ENCODE measurements at places on chromosomes 1 and 21.

- no peak for DNase-seq
Measured at GRCh38 chr1:109782927-109783326, 19.2 kb upstream of the EPS8L3 start.

DNA sequence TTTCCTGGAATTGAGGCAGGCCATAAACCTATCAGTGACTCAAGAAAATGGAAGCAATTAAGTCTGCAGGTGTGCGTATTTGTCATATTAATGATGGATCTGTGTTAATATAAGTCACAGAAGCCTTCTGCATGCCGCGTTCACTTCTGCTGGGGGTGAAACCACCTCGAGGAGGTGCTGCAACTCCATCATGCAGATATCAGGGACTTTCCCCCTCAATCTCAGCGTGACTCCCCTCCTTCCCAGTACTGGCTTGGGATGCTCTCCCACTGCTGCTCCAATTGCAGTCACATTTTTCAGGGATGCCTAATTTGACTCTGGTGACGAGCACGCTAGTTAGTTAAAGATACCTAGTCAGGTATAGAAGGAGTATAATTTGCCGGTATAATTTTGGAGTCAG lies 87.5 kb downstream of the ASTN1 start:
- DNase-seq: no peak

- DNase-seq: peak; percentile 21
Measured at GRCh38 chr21:35375115-35375514, 326.0 kb upstream of the RUNX1 start.

DNA sequence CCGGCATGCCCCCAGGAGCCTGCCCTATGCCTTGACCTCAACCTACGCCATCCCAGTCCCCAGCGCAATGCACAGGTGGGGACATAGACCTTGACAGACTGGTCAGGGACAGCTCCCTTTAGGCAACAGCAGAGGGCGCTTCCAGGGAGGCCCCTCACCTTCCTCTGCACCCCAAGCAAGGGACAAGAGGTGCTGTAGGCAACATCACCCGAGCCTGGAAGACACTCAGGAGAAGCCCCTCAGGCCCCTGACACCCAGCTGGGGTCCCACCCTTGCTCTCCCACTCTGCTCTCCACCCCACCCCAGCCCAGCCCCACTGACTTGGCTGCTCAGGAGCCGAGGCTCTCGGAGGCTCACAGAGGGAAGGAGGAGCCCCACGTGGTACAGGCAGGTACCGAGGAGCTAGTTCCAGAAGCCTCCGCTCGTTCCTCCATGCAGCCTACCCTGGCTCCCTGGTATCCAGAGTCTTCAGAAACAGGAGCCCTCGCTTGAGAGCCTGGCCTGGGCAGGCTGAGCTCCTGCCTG lies 2.4 kb upstream of the WNT3A start:
- no peak for DNase-seq

- no peak for DNase-seq
Measured at GRCh38 chr1:37319284-37319683, 155.1 kb upstream of the ZC3H12A start.

DNA sequence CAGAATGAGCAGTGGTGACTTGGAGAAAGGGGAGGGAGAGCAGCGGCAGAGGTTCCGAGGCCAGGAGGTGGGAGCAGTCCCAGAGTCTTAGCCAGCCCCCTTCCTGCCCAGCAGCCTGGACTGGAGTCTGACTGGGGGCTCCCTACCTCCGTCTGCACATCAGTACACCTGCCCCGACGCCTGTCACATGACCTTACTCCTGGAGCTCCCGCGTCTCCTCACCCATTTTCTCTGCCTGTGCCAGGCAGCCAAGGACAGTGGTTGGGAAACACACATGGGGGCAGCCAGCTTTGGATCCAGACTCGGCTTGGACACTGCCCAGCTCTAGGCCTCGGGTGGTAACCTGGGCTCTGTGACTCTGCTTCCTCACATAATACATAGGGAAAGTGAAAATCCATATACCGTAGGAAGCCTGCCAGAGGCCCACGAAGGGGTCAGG lies 16.9 kb downstream of the ACTRT2 start:
- DNase-seq: no peak

DNA sequence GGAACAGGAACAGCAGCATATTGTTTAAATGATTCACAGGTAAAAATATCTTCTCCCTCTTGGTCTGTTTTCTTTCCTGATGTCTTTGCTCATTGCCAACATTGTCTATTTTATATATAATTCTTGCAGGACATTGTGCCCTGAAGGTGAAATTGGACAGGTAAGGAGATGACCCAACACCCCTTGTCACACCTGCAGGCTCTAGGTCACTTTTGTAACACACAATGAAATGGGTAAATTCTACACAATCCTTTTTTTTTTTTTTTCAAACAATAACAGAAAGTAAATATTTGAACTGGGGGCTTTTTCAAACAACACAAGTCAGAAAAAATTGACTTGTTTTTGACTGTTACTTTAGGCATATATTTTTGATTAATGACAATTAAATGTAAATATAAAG lies 62.9 kb upstream of the ERG start:
- no peak for DNase-seq

- no peak for DNase-seq
Measured at GRCh38 chr1:36588972-36589371, 106.3 kb upstream of the CSF3R start.

DNA sequence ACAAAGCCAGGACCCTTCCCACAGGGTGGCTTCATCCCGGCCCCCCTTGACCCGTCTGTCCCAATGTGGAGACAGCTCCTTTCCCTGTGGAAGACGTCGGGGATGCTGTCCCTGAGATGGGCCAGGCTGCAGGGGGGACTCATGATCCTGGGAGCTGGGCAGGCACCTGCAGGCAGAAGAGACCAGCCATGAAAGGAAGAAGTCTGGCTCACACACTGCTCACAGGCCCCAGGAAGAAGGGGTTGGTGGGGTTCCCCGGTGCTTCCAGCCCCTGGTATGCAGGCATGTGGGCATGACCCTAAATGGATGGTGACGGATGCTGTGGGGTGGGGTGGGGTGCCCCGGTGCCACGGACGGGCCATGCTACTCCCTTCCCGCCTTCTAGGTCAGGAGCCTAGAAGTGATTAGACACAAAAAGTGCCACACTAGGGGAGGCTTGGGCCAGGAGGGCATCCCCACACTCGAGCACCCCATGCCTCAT lies 8.3 kb downstream of the ACTRT2 start:
- no peak for DNase-seq

DNA sequence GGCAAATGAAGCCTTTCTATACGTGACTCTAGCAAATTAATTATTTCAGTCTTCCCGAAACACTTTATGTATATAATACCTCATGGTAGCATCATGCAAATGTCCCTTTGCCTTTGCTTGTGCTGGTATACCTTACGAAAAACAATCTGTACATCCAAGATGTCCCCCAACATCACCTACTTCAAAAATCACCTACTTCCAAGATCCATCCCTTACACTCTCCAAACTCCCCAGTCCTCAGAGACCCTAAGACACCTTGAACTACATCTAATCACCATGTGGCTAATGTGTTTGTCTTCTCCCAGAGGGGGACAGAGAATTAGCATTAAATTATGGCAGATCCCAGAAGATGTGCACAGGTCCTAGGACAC lies 46.5 kb upstream of the CRNN start:
- DNase-seq: no peak

GRCh38 chr1:114551400-114551799 lies 30.0 kb downstream of the BCAS2 start:
- DNase-seq: no peak

GRCh38 chr1:78408810-78409209 lies 82.0 kb upstream of the PTGFR start:
- DNase-seq: peak; percentile 63

DNA sequence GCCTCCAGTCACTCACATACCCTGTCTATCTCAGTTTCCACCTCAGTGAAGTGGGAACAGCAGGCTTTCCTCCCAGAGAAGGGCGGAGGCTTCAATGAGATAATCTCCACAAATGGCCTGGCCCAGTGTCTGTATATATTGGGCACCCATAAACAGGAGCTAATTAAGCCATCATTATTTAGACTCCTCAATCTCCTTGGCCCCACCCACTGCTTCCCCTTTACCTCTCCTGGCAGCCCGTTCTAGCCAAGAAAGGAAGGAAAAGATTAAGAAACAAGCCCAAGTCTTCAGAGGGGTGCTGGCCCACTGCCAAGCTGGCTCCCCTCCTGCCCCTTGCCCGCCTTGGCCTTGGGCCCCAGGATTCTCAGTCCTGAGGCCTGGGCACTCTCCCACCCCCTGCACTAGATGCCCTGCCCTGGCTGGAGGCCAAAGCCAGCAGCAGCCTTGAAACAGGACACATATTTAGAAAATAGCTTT lies 15.9 kb upstream of the EPB41 start:
- no peak for DNase-seq

DNA sequence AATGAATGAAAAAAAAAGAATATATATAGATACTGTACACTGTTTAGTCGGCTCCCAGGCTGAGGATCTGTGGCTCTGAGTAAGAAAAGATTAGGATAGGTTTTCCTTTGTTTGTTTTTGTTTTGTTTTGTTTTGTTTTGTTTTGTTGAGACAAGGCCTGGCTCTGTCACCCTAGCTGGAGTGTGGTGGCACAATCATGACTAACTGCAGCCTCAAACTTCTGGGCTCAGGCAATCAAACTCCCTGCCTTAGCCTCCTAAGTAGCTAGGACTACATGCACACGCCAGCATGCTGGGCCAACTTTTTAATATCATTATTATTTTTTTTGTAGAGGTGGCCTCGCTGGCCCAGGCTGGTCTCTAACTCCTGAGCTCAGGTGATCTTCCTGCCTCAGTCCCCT lies 87.9 kb upstream of the PTBP2 start:
- no peak for DNase-seq

- no peak for DNase-seq
Measured at GRCh38 chr1:236164273-236164672, 21.9 kb downstream of the GPR137B start.

GRCh38 chr1:65890201-65890843 lies 97.6 kb downstream of the PDE4B start:
- no peak for DNase-seq

DNA sequence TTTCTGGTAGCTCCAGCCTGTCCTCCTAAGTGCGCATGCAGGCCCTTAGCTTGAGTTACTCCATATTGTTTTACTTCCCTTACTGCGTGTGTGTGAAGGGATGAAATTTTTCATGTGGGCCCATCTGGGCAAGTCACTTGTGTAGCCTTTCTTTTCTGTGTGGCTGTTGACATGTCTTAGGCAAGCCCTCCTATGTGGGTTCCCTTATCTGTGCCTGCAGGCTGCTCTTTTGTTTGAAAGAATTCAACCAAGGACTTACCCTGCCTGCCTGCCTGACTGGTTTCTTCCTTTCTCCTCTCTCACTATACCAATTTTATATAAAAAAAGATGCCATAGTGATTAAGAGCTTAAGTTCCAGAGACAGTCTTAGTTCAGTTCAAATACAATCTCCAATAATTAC lies 249.3 kb downstream of the ATG4C start:
- no peak for DNase-seq

DNA sequence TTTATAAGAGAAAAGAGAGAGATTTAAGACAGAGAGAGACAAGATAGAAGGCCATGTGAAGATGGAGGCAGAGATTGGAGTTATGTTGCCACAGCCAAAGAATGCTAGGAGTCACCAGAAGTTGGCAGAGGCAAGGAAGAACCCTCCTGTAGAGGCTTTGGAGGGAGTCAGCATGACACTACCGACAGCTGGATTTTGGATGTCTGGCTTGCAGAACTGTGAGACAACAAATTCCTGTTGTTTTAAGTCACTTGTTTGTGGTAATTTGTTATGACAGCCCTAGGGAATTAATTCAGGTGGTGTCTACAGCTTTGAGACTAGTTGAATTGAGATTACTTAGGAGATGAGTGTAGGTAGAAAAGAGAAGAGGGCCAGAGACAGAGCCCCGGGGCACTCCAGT lies 158.5 kb downstream of the DNM3 start:
- no peak for DNase-seq

GRCh38 chr1:182149411-182149965 lies 88.0 kb upstream of the ZNF648 start:
- peak; percentile 24 for DNase-seq

DNA sequence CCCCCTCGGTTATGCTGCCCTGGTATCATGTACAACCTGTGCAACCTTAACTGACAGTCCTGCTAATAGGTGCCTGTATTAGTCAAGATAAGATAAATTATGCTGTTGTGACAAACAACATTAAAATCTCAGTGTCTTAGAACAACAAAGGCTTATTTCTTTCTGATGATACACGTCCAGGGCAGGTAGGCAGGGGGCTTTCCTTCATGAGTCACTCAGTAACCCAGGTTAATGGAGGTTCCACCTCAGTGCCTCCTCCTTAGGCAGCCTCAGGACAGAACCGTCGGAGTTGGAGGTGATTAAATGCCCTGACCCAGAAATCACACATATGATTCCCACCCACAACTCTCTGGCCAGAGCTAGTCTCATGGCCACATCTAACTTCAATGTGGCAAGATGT lies 94.6 kb upstream of the CASZ1 start:
- DNase-seq: no peak

DNA sequence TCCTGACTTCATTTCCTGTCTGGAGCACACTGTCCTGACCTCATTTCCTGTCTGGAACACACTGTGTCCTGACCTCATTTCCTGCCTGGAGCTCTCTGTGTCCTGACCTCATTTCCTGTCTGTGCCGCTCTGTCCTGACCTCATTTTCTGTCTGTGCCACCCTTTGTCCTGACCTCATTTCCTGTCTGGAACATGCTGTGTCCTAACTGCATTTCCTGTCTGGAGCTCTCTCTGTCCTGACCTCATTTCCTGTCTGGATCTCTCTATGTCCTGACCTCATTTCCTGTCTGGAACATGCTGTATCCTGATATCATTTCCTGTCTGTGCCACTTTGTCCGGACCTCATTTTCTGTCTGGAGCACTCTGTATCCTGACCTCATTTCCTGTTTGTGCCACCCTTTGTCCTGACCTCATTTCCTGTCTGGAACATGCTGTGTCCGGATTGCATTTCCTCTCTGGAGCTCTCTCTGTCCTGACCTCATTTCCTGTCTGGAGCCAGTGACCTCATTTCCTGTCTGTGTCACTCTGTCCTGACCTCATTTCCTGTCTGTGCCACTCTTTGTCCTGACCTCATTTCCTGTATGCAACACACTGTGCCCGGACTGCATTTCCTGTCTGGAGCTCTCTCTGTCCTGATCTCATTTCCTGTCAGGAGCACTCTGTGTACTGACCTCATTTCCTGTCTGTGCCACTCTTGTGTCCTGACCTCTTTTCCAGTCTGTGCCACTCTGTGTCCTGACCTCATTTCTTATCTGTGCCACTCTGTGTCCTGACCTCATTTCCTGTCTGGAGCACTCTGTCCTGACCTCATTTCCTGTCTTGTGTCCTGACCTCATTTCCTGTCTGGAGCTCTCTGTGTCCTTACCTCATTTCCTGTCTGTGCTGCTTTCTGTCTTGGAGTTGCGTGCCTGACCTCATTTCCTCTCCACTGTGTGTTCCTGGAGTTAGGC lies 27.6 kb downstream of the SKI start:
- DNase-seq: peak; percentile 35

GRCh38 chr1:204565617-204566582 lies 49.7 kb downstream of the MDM4 start:
- peak; percentile 72 for DNase-seq

GRCh38 chr21:38814126-38815059 lies 8.7 kb downstream of the ETS2 start:
- DNase-seq: no peak

- no peak for DNase-seq
Measured at GRCh38 chr21:42236693-42237092, 17.8 kb downstream of the ABCG1 start.

GRCh38 chr1:68955424-68955823 lies 458.5 kb upstream of the DEPDC1 start:
- no peak for DNase-seq

All from fibroblast of the conjunctiva (primary cell).